ENCODE measurements at places on chromosomes 2 and 18.

GRCh38 chr2:171702781-171703556, 15.7 kb downstream of the DYNC1I2 start:
- DNase-seq, result no peak

DNA sequence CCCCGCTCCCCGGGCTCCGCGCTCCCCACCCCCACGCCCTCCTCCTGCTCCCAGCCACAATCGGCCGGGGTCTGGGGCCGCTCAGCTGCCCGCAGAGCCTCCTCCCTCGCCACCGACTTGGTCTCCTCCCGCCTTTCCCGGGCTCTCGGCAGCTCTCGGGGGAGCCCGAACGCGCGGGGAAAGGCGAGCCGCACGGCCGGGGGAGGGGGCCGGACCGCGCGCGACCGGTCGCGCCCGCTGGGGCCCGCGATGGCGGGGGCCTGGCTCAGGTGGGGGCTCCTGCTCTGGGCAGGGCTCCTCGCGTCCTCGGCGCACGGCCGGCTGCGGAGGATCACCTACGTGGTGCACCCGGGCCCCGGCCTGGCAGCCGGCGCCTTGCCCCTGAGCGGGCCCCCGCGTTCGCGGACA, 327 bp downstream of the LTBP1 start:
- no peak for DNase-seq

DNA sequence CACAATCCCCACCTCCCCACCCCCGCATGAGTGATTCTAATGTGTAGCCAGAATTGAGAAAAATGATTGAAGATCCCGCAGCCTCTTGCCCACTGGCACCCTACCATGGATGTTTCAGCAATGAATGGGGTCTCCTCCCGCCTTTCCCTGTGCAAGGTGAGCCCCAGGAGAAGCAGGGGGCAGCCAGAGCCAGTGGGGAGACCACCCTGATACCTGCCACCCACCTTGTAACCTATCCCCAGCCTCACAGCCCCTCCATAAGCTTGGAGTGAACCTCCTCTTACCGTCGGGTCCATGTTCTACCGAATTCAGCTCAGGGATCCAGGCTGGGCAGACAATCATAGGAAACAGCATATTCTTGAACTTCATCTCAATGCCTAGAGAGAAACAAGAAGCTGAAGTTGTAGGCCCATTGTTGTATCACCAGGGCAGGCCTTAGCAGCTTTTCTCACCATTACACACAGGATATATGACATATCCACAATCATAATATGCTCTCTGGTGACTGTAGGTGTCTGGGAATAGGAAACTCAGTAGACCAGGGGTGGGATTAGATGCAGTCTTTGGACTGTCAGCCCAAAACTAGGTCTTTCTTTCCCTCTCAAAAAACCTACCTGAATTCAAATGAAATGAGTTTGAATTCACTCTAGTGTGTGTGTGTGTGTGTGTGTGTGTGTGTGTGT, 30.9 kb downstream of the XDH start:
- DNase-seq, result no peak

GRCh38 chr2:183124957-183125255, 663 bp downstream of the NUP35 start:
- DNase-seq, result no peak

DNA sequence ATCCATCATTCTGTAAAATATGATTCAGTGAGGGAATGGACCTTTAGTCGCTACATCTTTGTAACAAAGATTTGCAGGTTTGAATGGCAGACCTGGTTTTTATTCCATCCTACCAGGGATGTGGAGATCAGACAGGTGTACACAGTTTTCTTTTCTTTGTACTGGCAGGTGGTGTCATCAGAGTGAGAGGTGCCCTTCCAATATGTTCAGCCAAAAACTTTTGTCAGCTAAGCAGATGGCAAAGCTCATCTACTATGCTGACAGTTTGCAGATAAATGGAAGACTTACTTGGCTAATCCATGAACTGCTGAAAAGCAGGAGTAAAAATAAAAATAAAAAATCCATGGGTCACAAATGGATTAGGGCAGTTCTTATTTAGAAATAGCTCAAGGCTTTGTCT, 185.5 kb upstream of the DOK6 start:
- no peak for DNase-seq

DNA sequence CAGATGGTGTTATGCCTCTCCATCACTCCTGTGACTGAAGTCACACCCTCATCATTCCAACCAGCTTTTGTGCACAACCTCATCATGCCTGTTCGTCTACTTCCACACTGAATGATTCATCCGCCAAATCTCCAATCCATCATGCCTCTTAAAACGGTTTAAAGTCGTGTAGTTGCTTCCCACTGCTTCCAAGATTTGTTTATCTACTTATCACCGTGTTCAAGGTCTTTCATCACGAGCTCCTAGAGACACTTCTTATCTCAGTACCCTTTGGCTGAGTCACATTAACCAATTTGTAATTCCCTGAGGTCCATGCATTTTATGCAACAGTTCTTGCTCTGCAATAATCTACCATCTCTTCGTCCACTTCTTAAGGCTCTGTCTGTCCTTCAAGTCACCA, 592.3 kb upstream of the ID2 start:
- DNase-seq, result no peak

GRCh38 chr2:150122871-150123613, 364.4 kb downstream of the RND3 start:
- DNase-seq, result no peak

DNA sequence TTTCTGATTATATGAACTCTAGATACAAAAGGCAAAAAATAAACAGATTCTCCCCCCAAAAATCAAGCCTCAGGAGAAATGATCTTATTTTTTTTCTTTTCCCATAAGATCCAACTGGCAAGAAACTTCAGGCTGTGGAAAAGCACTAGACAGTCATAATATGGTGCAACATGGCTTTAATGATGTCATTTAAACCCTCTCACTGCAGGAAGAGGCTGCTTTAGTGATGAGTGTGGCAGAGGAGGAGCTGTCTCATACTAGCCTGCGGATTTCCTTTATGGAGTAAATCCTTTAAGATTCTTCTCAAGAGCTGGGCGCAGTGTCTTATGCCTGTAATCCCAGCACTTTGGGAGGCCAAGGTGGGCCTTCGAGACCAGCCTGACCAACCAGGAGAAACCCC, 83.3 kb upstream of the CD28 start:
- DNase-seq, result no peak
